Brain microvascular endothelial cell (primary cell): ENCODE measurements at places on chromosomes 2 and 18.

DNA sequence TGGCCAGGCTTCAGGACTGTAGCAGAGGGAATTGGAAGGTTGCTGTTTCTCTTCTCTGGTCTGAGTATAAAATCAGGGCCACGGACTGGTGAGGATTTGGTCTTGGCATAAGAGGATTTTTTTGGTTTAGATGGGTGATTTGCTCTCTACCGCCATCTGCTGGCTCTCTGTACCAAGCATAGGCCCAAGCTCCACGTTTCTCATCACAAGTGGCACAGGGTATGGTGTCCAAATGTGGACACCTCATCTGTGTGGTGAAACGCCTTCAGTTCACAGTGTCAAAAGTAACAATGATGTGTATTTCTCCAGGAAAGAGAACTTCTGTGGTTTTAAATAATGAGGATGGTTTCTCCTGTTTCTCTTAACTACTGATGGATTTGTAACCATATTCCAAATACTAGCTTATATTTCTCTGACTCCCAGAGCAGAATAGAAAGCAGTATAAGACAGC lies 115.1 kb downstream of the EML6 start:
- DNase-seq: peak; percentile 57

DNA sequence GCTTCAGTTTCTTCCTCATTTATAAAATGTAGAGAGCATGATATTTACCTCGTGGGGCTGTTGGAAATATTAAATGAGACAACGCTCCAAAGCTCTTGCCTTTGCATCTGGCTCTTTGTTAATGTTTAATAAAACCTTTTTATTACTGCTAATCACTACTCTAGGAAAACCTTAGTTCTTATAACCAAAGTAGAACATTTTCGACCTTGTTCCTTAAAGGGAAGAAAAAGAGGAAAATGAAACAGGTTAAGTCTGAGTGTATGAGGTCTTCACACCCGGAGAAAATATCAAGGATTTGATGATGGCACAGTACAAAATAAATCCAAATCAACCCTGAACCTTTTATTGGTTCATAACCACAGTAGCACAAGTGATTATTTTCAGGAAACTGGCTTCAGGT lies 86.6 kb upstream of the BCL2L11 start:
- no peak for DNase-seq

DNA sequence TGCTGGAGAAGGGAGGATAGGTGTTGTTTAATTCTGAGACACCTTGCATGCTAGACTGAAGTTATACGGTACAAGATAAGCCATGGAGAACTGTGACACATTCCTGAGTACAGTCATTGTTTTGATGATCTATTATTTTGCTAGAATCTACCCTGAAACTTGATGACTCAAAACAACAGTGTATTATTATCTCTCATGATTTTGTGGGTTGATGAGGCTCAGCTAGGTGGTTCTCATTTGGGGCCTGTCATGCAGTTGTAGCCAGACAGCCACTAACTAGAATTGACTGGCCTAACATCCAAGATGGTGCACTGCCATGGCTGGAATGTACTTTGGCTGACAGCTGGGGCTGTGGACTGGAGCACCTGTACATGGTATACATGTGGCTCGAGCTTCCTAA lies 5.4 kb upstream of the IL1R1 start:
- DNase-seq: no peak

DNA sequence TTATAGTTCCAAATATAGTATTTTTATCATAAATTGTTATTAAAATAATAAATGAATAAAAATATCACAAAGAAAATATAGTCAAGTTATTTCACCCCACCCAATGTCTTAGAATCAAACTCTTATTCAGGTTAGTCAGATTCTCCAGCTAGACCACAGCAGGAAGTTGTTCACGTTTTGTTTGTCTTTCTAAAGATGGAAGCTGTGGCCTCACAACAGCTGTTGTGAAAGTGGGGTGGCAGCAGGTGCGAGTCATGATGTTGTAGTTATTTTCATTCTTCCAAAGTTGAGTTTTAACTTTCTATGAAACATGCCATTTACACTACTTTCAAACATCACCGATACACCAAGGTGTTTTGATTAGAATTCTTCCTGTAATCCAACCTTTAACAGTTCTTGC lies 272.9 kb downstream of the SLC8A1 start:
- no peak for DNase-seq

- no peak for DNase-seq
These were observed 4.4 kb upstream of the SEMA4C start for GRCh38 chr2:96874198-96874831.

GRCh38 chr18:74456017-74456348 lies 1.1 kb downstream of the DIPK1C start:
- no peak for DNase-seq

DNA sequence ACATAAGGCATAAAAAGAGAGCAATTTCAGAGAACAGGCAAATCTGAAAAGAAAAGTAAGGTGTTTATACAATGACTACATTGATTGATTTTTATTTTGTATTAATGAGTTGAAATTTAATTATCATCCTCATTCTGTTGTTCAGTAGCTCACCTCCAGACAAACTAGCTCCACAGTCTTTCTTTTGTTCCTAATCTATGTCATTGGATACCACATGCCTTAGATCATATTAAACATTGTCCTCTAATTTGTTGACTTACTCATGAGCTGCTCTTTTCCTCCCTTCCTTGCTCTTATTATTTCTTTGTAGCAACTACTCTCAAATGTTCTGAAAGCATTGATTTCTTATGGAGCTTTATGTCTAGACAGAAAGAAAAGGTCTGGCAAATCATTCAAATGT lies 185.5 kb upstream of the ZSWIM2 start:
- DNase-seq: no peak

- DNase-seq: no peak
These were observed 55.2 kb downstream of the TMEM17 start for GRCh38 chr2:62450716-62451191.
